CD4-positive, CD25-positive, alpha-beta regulatory T cell (primary cell): ENCODE measurements at places on chromosomes 5 and 9.

DNA sequence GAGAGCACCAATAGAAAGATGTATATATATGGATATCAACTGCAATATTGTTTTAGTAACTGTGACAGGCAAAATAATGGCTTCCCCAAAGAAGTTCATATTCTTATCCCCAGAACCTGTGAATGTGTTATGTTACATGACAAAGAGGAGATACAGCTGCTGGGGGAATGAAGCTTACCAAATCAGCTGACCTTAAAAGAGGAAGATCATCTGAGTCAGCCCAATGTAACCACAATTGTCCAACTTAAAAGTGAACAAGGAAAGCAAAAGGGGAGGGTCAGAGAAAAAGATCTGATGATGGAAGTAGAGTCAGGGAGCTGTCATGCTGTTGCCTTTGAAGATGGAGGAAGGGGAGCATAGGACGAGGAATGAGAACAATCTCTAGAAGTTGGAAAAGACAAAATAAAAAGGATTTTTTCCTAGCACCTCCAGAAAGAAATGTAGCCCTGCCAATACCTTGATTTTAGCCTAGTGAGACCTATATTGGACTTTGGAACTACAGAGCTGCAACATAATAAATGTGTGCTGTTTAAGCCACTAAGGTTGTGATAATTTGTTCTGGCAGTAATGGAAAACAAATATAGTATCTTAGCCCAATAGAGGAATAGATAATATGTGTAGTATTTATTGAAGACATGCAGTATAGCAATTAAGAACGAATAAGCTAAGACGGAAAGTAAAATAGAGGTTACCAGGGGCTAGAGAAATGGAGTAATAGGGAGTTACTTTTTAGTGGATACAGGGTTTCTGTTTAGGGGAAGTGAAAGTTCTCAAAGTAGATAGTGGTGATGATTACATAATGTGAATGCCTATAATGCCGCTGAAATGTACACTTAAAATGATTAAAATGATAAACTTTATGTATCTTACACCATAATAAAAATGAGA lies 115.9 kb downstream of the PIK3R1 start:
- DNase-seq = no peak

GRCh38 chr9:88997646-88998045 lies 6.4 kb downstream of the S1PR3 start:
- no peak for DNase-seq

DNA sequence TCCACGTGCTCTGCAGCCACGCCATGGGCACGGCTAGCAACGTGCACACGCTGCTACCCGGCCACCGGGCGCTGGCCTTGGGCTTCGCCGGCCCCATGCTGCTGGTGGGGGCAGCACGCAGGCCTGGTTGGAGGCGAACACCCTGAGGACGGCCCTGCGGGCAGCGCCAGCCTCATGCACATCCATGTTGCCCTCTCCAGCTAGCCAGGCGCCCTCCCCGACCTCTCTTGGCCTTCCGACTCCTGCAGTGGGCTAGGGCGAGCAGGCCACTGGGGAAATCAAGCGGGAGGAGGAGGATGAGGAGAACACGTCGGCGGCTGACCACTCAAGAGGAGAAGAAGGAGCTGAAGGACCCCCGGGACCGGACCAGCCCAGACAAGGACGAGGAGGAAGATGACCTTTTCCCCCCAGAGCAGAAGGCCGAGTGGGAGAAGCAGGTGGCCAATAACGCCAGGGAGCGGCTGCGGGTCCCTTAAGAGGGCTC lies 73.3 kb downstream of the INSL6 start:
- no peak for DNase-seq

DNA sequence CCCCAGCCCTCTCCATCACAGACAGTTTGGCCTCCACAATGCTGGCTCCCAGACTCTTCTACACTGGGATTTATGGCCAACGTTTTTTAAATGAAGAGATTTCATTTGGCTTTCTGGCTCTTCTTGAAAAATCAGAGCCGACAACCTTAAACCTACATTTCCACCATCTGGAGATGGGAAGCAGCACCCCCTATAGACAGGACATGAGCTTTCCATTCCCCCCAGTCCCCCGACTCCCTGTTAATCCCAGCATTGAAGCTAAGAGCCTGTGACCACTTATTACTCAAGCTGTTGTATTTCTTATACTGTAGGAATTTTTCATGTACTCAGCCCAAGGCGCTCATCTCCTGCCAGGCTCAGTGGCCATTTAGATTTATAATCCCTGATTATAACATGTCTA lies 34.0 kb upstream of the AFAP1L1 start:
- no peak for DNase-seq

- no peak for DNase-seq
These were observed 180.4 kb downstream of the SEMA5A start for GRCh38 chr5:9365512-9365911.

DNA sequence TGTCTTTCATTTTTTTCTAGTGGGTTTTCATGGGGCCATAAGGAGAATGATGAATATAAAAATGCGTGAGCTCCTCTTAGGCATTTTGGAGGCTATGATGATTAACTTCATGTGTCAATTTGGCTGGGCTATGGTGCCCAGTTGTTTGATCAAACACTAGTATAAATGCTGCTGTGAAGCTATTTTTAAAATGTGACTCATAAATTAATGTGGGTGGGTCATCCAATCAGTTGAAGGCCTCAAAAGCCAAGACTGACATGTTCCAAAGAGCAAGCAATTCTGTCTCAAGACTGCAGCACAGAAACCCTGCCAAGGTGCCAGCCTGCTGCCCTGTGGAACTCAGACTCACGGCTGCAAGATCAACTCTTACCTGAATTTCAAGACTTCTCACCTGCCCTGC lies 24.4 kb upstream of the ICE1 start:
- no peak for DNase-seq

DNA sequence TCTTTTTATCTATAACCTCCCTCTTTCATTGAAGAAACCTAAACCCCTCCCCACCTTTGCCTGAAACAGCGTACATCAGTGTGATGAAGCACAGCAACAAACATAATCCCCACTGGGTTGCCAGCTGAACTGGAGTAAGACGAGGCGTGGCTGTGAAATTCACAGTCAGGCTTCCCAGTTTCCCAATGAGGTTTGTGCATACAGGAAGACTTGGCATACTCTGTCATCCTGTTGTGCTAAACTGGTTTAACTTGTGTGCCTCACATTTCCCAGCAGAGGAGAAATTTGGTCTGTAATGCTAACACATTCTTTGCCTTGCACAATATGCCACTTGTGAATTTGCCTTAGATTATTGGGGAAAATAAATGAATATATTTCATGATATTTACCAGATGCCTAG lies 121.5 kb downstream of the SV2C start:
- no peak for DNase-seq

DNA sequence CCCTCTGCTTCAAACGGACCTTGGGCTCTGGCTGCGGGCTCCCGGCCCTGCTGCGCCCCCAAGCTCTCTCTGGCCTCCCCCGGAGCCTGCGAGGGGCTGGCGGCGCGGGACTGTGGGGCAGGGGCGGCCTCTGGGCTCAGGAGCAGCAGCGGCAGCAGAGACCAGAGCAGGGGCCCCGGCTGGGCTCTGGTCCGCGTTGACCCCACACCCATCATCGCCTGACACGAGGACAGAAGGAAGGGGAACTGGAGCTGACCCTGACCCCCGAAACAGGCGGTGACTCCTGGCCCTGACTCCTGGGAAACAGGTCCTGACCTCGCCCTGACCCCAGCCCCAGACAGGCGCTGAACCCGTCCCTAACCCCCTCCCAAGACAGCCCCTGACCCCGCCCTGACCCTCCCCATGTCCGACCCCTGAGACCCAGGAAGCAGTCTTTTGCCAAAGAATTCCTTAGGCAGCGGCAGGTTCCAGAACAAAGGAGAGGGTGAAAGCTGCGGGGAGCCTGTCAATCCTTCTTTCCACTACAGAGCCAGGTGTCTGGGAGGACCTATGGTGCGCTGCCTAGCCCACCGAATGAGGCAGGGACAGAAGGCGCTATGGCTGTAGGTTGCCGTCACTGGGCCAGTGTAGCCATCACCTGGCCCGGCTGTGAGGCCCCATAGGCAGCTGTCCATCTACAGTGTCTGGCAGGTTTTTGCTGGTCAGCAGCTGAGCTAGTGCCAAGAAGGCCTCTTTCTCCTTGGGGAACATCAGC lies 74.7 kb upstream of the SPTLC1 start:
- no peak for DNase-seq

DNA sequence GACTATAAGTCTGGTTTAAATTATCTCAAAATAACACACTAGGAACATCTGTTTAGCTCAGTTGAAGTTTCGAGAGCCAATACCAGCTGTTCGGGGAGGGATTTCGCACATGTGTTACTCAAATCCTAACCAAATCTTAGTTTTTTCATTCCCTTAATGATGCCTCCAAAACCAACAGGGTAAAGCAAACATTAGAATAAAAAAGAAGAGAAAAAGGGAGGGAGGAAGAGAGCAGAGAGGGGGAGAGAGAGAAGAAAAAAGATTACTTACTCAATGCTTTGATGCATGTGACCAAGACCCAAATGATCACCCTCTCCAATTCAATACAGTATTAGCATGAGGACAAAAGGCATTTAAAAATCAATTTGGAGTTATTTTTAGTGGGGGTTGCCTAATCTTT lies 86.0 kb upstream of the NR5A1 start:
- no peak for DNase-seq

DNA sequence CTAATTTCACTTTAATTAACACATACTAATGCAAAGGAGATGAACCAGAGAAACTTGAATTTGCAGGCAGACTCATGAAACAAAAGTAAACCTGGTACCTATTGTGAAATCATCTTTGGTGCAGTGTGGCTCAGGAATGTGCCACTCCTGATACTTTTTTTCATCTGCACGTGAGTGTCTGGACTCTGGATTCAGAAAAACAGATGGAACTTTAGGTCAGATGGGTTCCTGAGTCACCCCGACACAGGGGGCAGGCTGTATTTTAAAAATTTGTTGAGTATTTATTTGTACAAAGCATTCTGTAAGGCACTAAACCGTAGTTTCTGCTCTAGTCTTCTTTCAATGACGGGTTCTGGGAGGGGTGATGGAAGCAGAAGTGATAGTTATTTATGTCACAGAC lies 52.2 kb upstream of the TUT7 start:
- no peak for DNase-seq

- DNase-seq = no peak
These were observed 323.4 kb downstream of the KDM4C start for GRCh38 chr9:7081065-7081600.

- DNase-seq = no peak
These were observed 177.6 kb upstream of the ST8SIA4 start for GRCh38 chr5:101080462-101081240.

DNA sequence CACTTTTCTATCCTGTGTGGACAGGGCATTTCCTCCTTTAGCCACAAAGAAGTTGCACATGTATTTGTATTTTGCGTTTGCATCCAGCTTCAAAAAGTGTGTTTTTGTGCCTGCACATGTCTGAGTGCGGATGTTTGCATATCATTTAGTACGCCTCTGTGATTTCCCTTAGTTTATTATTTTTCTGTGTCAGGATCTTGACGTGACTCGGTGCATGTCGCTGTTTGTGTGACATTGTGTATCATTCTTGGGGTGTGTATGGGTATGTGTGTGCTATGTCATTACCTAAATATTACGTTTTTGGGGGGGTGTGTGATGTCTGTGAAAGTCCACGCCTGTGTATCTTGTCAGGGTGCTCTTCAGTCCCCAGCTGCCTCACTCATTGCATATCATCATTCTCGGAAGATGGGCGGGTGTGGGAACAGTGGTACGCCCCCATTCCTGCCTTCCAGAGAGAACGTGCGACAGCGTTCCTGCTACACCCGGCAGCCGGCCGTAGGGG lies 416 bp upstream of the PAIP2 start:
- DNase-seq = no peak

DNA sequence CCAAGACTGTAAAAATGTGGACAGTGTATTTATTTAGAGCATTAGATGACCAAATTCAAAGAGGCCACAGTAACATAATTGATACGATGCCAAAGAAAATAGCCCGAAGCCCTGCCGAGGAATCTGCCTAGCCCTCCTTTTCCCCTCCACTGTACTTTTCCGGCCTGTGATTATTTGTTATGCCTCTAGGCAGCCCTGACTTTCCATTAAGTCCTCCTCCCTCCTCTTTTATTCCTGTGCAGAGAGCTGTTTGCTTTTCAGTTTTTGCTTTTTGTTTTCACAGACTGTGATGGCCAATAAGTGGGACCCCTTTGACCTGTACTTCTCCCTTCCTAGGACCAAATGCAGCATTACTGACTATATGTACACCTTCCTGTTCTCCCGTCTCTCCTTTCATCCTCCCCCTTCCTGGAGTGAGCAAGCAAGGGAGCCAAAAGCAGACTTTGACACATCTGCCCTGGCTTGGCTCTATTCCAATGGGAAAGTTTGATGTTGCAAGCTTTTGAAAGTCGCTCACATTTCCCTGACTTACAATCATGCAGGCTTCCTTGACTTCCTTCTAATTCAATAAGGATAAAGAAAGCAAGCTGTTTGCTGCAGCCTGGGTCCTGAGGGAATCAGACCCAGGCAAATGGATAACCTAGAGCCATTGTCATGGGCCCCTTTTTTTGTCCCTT lies 76.1 kb downstream of the NREP start:
- no peak for DNase-seq

DNA sequence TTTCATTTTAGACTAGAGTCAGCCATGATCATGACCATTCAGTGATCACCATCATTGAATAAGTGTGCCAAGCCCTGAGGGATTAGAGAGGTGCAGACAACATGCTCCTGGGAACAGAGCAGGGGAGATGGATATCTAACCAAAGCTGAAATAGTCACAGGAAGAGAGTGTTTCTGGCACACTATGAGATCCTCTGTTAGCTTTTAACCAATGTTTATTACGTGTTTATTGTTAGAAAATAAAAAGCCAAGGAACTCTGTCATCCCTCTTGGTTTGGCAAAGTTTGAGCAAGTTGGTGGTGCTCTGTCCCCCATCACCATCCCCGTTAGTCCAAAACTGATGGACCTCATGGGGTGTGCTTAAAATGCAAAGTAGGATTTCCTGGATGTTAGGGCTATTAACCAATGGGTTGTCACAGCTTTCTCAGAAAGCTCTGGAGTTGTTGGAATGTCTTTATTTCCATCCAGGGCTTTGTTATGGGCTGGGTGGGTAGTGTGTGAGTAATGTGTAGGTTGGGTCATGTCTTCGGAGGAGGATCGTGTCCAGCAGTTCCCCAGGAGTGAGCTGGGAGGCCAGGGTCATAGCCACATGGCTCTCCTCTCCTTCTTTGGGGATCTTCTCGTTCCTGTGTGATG lies 34.9 kb downstream of the SLC28A3 start:
- DNase-seq = no peak

DNA sequence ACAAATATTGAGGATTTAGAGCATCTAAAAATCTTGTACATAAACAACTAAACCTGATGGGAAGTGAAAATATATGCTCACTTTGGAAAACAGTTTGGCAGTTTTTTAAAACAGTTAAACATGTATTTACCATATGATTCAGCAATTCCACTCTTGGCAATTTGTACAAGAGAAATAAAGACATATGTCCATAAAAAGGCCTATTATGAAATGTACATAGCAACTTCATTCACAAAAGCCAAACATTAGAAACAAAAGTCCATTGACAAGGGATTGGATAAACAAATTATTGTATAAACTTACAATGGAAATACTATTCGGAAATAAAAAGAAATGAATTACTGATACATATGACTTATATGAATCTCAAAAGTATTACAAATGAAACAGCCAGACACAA lies 196.2 kb upstream of the SLC24A2 start:
- no peak for DNase-seq

- no peak for DNase-seq
These were observed 40.3 kb upstream of the ZNF622 start for GRCh38 chr5:16505904-16506303.

- DNase-seq = no peak
These were observed 47.8 kb upstream of the CDKN2AIPNL start for GRCh38 chr5:134459491-134459890.

- no peak for DNase-seq
These were observed 28.2 kb upstream of the PPP2R2B start for GRCh38 chr5:146906803-146907202.

GRCh38 chr9:129235931-129236331 lies 57.9 kb upstream of the IER5L start:
- peak; percentile 95 for DNase-seq
